ENCODE measurements at places on chromosomes 4 and X. TPM values are rescaled to one million over a fixed set of nuclear protein-coding genes. Genes with fewer than 3 reads are reported as not detected.
A peak's percentile ranks its signal among the peaks of the same experiment; 100 is the strongest.

NHSL2 gene
- total RNA-seq: 0.66 TPM

SHOX gene
- total RNA-seq: not detected

CTAG2 gene
- not detected for total RNA-seq

- DNase-seq: no peak
These were observed 244.7 kb downstream of the PACRGL start for GRCh38 chr4:20944961-20945360.

DNA sequence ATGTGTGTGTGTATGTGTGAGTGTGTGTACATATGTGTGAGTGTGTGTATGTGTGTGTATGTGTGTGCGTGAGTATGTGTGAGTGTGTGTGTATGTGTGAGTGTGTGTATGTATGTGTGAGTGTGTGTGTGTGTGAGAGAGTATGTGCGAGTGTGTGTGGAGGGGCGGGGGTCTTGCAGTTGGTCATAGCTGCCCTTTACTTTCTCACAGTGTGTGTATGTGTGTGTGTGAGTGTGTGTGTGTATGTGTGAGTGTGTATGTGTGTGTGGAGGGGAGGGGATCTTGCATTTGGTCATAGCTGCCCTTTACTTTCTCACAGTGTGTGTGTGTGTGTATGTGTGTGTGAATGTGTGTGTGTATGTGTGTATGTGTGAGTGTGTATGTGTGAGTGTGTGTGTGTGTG is 74.8 kb upstream of the ENPP6 start:
- DNase-seq: no peak

GRCh38 chr4:153464068-153464467 is 2.1 kb upstream of the TMEM131L start:
- DNase-seq: peak; percentile 44

DNA sequence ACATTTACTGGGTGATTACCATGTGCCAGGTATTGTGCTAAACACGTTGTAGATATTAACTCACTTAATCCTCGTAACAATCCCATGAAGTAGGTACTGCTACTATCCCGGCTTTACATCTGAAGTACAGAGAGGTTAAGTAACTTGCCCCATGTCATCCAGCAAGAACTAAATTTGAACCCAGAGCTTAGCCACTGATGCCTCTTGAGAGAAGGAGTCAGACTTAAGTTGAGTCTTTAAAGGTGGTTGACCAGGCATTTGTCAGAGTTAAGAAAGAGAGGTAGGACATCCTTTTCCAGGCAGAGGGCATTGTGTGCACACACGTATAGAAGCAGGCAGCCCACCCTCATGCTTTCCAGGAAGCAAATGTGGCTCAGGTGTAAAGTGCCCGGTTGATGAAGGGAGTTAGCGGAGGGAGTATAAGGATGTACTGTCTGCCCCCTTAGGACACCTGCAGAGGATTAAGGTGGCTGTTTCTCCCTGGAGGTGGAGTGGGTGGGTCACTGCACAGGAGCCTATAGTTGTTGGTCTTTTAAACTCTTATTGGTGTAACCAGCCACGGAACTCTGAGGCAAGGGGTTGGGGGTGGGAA is 335 bp upstream of the CD38 start:
- no peak for DNase-seq

DNA sequence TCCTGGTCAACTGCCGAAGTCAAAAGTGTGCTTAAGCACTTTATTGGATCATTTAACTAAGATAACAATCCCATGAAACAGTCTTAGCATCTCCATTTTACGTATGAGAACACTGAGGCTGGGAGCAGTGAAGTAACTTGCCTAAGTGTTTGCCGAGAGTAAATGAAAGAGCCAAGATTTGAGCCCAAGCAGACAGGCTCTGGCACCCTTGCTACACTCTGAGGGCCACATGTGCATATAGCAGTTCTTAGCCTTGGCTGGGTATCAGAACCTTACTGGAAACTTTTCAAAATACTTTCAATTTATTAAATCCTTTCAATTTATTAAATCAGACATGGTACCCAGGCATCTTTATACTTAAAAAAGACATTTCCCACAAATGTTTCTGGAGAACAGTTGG is 225.9 kb downstream of the NR3C2 start:
- DNase-seq: no peak

DNA sequence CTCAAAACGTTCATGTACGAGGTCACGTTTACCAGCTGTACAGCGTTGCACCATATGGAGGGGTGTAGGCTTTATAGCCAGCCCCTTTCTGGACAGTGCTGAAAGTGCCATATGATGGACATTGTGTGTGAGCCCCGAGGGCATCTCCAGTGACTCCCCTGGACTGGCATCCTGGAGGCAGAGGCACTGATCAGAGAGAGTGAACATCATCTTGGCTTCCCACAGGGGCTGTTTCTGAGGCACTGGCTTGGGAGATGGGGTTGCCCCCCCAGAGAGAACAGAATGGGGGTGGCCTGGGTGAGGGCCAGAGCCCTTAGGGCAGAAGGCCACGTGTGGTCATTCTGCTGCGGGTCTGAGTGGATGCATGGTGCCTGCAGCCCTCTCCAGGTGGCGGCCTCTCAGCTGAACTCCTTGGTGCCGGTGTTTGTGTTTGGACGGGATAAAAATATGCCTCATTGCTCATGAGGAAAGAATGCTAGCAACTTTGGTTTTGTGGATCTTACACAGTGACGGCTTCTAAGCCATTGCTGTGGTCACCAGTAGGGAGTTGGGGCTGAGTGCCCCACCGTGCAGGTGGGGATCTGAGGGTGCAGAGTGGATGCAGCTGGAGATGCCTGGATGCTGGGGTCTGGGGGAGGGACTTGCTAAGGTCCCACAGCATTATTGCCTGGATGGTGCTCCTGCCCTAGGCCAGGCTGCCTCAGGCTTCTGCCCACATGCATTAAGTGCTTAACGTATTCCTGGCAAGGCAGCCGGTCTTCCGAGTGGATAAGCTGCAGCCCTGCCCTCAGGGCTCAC is 3.4 kb downstream of the WFS1 start:
- no peak for DNase-seq

DNA sequence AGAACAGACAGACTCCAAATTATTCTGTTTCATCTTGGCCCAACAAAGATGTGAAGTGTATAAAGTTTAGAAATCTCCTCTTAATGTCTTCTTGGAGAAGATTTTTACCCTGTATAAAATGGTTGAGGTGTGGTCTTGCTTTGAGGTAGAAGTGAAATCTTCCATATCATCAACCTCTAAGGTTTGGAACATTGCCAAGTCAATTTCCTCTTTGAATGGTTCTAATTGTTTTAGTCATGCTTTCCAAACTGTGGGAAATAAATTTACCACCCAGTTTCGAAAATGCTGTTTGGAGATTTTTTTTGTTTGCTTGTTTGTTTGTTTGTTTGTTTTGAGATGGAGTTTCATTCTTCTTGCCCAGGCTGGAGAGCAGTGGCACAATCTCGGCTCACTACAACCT is 174.1 kb upstream of the ADAMTS3 start:
- DNase-seq: no peak

- DNase-seq: no peak
These were observed 2387.7 kb upstream of the TENM3 start for GRCh38 chr4:179855469-179855868.

DNA sequence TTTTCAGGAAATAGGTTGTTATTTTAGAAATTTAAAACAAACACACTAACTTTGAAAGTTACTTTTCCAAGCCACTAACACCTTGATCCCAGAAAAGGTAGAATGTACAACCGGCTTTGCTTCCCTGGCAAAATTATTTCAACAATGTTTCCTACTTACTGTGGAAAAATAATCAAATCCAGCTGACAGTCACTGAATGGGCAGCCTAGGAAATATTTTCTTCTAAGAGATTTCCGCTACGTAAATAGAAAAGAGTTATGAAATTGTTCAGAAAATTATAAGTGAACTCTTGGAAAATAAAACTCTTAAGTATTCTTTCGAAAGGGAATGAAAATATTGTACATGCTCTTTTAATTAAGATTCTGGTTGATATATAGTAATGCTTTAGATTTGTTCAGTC is 195.7 kb downstream of the GASK1B start:
- no peak for DNase-seq

DNA sequence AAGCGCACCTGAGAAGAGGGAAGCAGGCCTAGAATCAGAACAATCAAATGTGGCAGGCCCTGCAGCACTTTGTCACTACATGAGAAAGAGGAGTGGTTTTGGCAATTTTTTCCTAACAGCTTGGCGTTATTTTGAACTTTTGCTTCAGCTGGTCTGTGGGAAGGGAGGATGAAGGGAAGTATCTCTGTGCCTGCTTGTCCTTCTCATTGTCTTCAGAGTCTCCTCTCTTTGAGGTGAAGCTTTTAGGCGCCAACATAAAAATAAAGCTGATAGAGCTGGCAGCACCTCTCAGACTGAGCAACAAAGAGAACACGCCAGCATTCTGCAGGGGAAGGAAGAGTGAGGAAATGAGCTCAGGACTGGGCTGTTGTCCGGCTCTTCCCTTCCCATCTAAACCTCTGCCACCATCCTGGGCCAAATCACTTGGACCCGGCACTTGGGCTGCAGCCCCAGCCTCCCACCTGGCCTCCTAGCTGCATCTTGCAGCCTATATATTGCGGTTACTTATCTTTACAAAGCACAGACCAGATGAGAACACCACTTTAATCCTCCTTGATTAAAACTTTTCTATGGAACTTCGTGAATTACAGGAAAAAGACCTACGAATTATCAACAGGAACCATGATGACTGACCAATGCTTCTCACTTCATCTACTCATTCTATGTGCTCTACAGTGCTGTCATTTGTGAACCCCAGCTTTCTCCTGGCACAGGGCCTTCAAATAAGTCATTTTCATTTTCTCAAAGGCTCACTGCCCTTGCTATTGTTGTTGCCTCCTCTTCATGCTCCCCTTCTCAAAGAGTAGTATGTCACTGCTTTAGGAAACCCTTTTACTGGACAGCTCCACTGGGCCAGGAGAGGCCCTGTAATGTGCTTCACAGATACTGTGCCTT is 476.4 kb upstream of the HS3ST1 start:
- DNase-seq: no peak

DNA sequence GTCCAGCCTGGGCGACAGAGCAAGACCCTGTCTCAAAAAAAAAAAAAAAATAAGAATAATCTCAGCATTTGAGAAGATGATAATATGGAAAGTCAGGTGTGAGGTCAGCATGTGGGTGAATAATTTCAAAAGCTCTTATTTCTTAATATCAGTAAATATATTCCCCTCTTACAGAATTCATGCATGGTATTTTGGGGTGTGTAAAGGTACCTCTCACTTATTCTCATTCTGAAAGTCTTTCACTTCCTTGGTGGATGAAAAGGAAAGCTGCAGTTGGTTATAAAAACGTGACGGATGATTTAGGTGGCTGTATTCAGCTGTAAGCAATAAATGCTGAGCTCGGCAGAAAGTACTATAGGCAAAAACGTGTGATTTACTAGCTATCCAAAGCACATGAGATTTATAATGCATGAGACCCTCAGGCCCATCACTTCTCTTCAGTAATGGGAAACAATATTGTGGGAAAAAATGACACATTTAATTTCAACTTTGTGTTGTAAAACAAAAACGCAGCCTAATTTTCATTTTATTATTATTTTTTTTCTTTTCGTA is 353.2 kb upstream of the MAGEB2 start:
- DNase-seq: no peak

- DNase-seq: no peak
These were observed 41.4 kb upstream of the PHF8 start for GRCh38 chrX:54085666-54086065.

Measured in A673 (cell line).